ENCODE measurements at places on chromosomes 5 and 9. TPM values are rescaled to one million over a fixed set of nuclear protein-coding genes. Genes with fewer than 3 reads are reported as not detected.

Gene QRFP
- not detected for total RNA-seq

Gene ZBTB6
- 20.5 TPM for total RNA-seq

Gene PCDHGA2
- total RNA-seq, result 0.19 TPM

Gene PTGS1
- 0.28 TPM for total RNA-seq

Gene WDR38
- not detected for total RNA-seq

Gene MARVELD2
- total RNA-seq, result 1.1 TPM

Gene ROPN1L
- total RNA-seq, result 0.47 TPM

Gene PAEP
- total RNA-seq, result not detected

Gene KIF12
- total RNA-seq, result not detected

Gene GNAQ
- total RNA-seq, result 50.7 TPM

Gene SAPCD2
- 0.11 TPM for total RNA-seq

Gene PCDHGA6
- 0.50 TPM for total RNA-seq

Gene TRPM3
- not detected for total RNA-seq

Gene OR1K1
- not detected for total RNA-seq

Gene PPP3R2
- not detected for total RNA-seq

Gene FCN2
- not detected for total RNA-seq

Gene PCDHB8
- not detected for total RNA-seq

Gene PDCD1LG2
- 1.1 TPM for total RNA-seq

Gene ATOSB
- 9.1 TPM for total RNA-seq

Gene PCDHA5
- total RNA-seq, result not detected

Gene EPB41L4A
- total RNA-seq, result 1.00 TPM

Gene C1QTNF2
- not detected for total RNA-seq

Gene NDUFA8
- 20.4 TPM for total RNA-seq

Gene FBP1
- total RNA-seq, result 6.3 TPM

Gene RNF183
- not detected for total RNA-seq

Gene NOP16
- 19.4 TPM for total RNA-seq

Gene PCSK5
- 7.9 TPM for total RNA-seq

Gene PPIC
- total RNA-seq, result not detected

Gene CATSPER3
- total RNA-seq, result 1.8 TPM

Gene DNAJC18
- total RNA-seq, result 7.3 TPM

Gene TESK1
- 53.5 TPM for total RNA-seq

Gene ZNF79
- 22.2 TPM for total RNA-seq

Gene HK3
- 3.1 TPM for total RNA-seq

Gene ENTPD8
- not detected for total RNA-seq

Gene HEMGN
- total RNA-seq, result 1.6 TPM

Gene CD274
- total RNA-seq, result 16.2 TPM

Gene CDO1
- total RNA-seq, result 1.4 TPM

Gene SGCD
- not detected for total RNA-seq

Gene CDX1
- not detected for total RNA-seq

Gene POLK
- 30.0 TPM for total RNA-seq

Gene EQTN
- not detected for total RNA-seq

Gene PTGDS
- 5.1 TPM for total RNA-seq

Gene TPM2
- 72.6 TPM for total RNA-seq

Gene GABRP
- not detected for total RNA-seq

Gene SOHLH1
- not detected for total RNA-seq

Gene ZNG1A
- 31.7 TPM for total RNA-seq

Gene GAPT
- not detected for total RNA-seq

Gene CBY3
- 0.76 TPM for total RNA-seq

Gene CDKN2A
- 7.0 TPM for total RNA-seq

Gene PCDHA1
- total RNA-seq, result not detected

Gene PCDHA11
- total RNA-seq, result not detected

Gene TAF11L6
- not detected for total RNA-seq

Gene ITGA2
- total RNA-seq, result 1.4 TPM

Gene MED27
- 15.8 TPM for total RNA-seq

Gene POU5F2
- 1.7 TPM for total RNA-seq

Gene ANKDD1B
- total RNA-seq, result 0.61 TPM

All from CD4-positive, alpha-beta memory T cell (primary cell).